Central memory CD8-positive, alpha-beta T cell (primary cell): ENCODE measurements at places on chromosomes 2 and 18.

DNA sequence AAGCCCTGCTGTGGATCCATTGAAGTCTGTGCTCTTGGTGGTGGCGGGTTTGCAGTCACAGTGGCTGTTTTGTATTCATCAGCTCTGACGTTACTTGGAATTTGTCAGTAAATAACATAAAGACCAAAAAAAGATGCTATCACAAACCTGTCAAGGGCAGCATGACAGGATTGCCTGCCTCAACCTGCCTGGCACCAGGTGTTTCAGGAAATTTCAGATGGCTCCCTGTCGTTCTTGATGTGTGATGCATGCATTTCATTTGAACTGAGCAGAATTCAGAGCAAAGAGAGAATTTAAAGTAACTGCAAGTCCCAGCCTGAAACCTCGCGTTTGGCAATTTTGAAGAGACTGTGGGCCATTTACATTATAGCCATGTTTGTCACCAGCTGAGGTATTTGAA lies 50.3 kb upstream of the EPC2 start:
- DNase-seq = no peak

- DNase-seq = no peak
Observed at GRCh38 chr2:230879271-230879882, 14.6 kb downstream of the ITM2C start.

DNA sequence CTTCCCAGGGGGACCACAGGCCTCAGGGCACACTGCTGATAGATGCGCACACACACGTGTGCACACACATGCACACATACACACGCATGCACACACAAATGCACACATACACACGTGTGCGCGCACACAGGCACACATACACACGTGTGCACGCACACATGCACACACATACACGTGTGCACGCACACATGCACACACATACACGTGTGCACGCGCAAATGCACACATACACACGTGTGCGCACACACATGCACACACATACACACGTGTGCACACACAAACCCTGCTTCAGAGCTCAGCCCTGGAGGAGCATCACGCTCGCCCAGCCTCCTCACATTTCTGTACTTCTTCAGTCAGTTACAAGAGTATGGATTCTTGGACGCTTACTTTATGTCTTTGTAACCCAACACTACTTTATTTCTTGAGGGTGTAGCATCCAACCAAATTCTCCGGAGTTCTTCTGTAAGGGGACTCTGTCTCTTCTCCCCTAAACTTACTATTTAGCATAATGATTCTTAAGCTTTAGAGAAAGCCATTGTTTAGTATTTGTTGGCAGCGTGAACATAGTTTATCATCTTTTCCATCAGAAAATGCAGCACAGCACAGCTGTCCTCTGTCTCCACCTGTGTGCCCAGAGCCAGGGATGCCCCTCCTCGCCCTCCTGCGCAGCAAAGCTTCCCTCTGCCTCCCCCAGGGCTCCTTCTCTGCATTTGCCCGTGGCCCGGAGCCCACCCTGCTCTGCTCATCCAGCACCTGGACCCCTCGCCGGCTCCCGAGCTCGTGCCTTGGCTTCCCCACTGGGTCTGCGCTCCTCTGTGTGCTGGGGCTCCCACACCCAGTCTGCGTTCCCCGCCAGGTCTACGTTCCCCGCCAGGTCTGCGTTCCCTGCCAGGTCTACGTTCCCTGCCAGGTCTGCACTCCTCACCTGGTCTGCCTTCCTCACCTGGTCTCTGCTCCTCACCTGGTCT lies 74.4 kb upstream of the CTDP1 start:
- no peak for DNase-seq

- DNase-seq = no peak
Observed at GRCh38 chr2:209334188-209335017, 89.4 kb upstream of the MAP2 start.

DNA sequence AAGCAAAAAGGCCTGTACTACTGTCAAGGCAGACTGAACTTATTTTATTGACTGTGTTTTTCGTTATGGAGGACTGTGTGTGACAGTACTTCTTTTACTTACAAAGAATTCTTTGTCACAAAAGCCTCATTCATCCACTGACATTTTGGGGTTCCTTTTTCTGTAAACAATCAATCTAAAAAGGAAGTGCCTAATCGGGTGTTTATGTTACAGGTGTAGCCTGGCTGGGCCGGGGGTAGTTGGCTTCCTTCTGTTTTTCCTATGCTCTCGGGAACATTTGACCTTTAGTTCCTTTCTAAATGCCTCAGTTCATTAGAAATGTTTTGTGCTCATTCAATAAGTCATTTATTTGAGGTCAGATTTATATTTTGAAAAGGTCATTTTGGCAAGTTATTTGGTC lies 8.3 kb downstream of the ZCCHC2 start:
- DNase-seq = no peak

DNA sequence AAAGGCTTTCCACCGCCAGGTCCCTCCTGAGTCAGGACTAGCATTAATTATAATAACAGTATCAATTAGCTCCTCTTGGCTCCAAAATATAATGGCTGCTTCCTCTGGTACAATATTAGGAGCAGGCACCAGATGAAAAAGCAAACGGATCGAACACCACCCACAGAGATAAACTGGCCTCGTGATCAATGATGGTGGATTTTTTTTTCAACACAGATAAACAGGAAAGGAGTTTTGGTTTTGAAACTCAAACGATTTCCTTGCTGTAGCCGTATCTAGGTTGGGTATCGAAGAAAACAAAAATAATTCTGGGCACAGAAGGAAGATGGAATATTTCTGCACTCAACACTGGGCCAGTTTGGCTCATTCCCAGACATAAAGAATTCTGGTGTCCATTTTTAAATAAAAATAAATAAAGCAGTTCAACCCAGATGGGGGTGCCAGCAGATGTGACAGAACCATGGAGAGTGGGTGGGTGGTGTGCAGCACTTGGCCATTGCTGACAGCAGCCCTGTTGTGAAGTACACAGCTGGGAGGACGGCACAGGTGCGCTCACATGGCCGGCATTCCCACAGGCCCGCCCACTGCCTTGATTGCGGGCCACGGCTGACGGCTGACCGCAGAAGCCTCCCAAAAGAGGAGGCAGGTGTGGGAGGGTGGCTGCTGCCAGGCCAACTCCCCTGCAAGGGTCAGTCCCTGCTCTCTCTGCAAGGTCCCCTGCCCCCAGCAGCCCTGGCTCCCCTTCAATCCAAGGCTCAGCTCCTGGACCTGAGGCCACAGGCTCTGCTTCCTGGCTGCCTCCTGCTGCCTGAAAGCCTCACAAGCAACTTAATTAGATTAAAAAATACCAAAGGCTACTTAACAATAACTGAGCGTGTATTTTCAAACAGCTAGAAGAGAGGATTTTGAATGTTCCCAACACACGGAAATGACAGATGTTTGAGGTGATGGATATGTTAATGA lies 351.9 kb upstream of the ID2 start:
- DNase-seq = no peak

DNA sequence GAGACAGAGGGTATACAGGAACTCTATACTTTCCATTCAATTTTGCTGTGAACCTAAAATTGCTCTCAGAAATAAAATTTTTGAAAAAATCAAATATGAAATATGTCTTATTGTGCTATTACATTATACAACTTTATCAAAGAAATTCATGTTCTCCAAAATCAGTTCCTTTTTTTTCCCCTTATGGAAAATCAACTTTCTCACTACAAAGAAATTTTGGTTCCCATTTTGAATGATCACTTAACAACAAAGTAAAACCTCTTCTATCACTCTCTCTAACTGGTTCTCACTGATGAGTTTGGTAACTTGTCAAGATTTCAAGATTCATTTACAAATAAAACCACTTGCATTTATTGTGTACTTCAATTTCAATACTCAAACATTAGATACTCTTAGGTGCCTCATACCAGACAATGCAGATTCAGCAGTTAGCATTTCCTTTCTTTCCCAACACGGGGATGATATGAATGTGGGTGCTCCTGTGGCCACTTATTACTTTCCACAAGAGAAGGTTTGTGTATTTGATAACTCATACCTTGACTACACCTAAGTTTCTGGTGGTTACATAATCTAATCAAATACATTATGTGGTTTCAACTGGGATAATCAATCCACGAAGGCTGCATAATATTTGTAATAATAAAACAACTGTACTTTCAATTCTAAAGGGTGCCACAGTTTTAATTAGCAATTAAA lies 6.4 kb downstream of the PSME4 start:
- no peak for DNase-seq

DNA sequence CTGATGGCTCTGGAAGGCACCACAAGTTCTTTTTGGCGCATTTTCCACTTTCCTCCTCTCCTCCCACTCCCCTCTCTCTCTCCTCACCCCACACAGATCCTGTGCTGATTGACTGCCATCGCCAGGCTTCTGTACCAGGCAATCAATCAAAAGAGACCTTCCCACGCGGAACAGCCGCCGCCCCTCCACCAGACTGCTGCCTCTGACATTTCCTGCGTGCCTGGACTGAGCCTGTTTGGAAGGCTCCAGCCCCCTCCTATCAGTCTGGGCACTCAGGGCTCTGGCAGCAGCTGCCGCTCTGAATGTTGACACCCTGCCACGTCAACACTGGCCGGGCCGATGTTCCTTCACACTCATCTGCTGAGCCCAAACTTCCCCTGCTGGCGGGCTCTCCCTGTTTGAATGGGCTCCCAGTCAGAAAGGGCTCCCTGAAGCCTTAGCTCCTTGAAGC lies 467.7 kb downstream of the EPHA4 start:
- no peak for DNase-seq

GRCh38 chr2:171309455-171310286 lies 124.1 kb downstream of the METTL8 start:
- no peak for DNase-seq

DNA sequence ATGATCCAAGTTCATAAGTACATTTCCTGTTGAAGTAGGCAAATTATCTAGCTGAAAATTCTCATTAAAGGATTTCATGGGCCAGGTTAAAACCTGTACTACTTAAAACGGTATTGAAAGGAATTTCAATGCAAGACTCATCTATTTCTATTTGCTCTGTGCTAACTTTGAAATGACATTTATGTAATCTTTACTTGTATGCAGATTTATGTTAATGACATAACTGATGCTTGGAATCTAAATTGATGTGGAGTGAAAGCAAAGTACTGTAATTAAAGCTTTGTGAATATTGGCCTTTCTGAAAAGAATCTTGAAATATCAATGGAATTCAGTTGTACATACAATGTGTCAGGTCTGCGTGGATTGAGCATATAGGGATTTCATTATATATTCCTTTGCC lies 390.0 kb downstream of the CPS1 start:
- no peak for DNase-seq

DNA sequence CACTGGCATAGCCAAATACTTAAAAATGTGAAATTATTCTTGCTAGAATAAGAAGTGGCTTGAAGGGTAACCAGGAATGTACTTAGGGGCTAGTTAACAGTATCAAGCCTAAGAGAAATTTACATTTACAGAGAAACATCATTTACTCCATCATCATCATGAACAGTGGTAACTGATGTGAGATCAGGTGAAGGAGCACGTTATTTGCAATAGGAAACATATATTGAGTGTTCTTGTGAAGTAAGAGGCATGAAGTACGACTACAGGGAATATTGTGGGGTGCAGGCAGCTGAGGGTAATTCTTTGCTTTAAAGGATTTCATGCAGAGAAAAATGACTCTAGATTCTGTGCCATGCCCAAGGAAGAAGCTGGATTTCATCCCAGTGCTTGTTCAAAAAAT lies 220.8 kb downstream of the GALNT13 start:
- no peak for DNase-seq

DNA sequence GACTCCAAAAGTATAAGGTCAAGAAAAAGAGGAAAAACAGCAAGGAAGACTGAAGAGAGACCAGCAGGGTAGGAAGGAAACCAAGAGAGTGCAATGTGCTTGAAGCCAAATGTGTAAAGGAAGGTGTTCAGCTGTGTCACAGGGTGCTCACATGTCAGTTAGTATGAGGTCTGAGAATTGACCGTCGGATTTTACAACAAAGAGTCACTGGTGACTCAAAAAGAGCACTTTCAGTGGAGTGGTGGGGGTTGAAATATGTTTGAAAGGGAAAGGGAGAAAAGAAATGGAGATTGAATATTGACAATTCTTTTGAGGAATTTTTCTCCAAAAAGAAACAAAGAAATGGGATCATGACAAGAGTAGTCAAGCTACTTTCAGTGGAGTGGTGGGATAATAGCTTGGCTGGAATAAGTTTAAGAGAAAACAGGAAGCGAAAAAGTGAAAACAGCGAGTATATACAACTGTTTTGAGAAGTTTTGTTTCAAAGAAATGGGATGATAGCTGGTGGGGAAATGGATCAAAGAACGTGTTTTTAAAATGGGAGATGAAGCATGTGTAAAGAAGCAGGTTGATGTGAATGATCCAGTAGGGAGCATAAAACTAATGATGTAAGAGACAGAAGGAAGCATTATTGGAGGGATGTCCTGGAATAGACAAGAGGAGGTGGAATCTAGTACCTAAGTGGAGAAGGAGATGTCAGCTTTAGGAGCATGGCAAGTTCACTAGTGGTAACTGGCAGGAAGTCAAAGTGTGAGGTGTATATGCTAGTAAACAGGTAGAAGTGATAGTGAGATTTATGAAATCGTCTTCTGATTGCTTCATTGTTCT lies 3.6 kb upstream of the TSPYL6 start:
- no peak for DNase-seq

- no peak for DNase-seq
Observed at GRCh38 chr2:231315896-231316295, 79.6 kb upstream of the B3GNT7 start.

- no peak for DNase-seq
Observed at GRCh38 chr2:168237741-168238140, 9.7 kb downstream of the STK39 start.

DNA sequence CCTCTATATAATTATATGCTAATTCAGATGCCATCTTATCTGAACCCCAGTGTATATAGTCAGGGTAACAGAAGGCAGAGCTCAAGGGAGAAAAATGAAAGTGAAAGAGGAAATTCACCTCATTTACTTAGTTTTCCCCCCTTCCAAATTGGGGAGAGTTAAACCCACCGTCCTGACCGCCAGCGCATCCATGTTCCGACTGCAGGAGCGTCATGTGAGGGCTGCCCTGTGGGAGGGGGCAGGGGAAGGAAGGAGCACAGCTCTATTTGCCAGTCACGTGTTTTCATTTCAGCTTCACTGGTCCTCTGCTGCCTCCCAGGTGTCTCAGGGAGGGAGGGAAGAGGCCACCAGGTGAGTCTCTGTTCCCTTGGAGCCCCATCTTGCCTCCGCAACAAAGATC lies 13.2 kb downstream of the CNNM4 start:
- peak; percentile 35 for DNase-seq

GRCh38 chr2:204049635-204050034 lies 113.1 kb downstream of the ICOS start:
- no peak for DNase-seq

DNA sequence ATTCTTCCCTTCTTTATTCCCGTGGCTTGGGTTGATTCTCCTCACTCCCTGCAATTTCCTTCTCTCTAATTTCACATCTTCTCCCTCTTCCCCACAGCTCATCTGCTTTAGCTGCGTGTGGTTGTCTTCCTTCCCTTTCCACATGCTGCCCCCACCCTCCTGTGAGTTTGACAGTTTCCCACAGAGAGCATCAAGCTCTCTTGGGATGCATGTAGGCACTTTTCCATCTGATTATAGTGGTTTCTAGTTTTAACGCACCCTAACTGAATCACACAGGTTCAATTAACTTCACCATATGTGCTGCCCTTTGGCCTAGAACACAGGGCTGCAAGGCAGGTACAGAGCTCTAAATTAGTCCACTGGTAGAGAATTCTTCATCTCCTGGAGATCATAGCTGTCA lies 110.5 kb downstream of the TACR1 start:
- DNase-seq = no peak
